ENCODE measurements at places on chromosomes 12 and 14. TPM values are rescaled to one million over a fixed set of nuclear protein-coding genes. Genes with fewer than 3 reads are reported as not detected.

GRCh38 chr12:101655393-101655792, 42.0 kb upstream of the CHPT1 start:
- DNase-seq = no peak
- no peak overlapping the region for H3K27ac ChIP-seq
- no peaks in the 10 kb centered on the region for H3K4me1 ChIP-seq
- H3K4me3 ChIP-seq = no peak overlapping the region
- H3K27me3 ChIP-seq = no peaks in the 10 kb centered on the region
- H3K36me3 ChIP-seq = no peaks in the 10 kb centered on the region

DNA sequence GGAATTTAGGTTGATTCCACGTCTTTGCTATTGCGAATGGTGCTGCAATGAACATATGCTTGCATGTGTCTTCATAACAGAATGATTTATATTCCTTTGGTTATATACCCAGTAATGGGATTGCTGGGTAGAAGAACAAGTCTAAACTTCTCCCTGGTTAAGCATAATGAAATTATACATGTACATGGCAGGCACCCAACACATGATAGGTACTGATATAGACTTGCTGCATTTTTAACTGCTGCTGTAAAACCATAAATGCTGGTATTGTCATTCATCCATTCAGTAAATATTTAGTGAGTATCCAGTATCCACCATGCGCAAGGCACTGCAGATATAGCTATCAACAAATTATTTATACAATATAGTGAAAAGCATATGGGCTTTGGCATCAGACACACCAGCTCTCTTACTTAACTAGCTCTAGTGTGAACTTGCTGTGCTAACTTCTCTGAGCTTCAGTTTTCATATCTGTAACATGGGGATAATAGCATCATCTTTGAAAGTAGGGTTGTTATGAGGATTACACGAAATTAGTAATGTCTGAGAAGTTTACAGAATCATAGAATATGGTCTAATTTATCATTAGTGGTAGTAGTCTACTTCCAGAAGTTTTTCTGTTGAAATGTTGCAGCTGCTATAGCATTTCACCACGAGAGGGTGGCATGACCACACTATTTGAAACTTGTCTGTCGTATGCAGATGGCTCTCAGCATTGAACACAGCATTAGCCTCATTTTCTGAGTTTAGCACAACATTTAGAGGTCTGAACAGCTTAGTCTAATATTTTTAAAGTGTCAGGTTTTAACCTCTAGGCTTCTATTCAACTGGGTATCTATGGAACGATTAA, 32.0 kb upstream of the SEL1L start:
- no peak overlapping the region for H3K27ac ChIP-seq
- H3K4me1 ChIP-seq = no peaks in the 10 kb centered on the region
- peak; percentile 12 for DNase-seq
- H3K27me3 ChIP-seq = no peaks in the 10 kb centered on the region

The NPFF gene
- total RNA-seq = not detected

DNA sequence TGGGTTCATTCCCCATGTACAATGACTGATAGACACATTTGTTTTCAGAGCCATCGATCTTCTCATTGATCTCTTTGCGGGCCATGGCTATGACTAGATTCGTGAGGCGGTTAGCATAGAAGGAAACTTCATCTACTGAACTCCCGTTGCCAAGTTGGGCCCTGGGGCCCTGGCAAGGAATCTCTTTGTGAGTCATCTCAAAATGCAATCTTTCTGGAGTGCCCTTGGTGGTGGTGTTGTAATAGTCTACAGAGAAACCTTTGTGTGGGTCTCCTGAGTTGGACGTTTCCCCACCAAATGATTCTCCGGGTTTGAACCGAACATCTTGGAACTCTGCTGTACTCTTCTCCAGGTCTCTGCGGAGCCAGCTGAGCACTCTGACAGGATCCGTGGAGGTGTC, 20.4 kb downstream of the AKAP3 start:
- no peaks in the 10 kb centered on the region for H3K4me1 ChIP-seq
- H3K36me3 ChIP-seq = no peaks in the 10 kb centered on the region
- H3K27ac ChIP-seq = no peak overlapping the region

The LRFN5 gene
- not detected for total RNA-seq

Data from natural killer cell (primary cell).